Naive B cell (primary cell): ENCODE measurements at places on chromosomes 13 and 19. TPM values are rescaled to one million over a fixed set of nuclear protein-coding genes. Genes with fewer than 3 reads are reported as not detected.

DNA sequence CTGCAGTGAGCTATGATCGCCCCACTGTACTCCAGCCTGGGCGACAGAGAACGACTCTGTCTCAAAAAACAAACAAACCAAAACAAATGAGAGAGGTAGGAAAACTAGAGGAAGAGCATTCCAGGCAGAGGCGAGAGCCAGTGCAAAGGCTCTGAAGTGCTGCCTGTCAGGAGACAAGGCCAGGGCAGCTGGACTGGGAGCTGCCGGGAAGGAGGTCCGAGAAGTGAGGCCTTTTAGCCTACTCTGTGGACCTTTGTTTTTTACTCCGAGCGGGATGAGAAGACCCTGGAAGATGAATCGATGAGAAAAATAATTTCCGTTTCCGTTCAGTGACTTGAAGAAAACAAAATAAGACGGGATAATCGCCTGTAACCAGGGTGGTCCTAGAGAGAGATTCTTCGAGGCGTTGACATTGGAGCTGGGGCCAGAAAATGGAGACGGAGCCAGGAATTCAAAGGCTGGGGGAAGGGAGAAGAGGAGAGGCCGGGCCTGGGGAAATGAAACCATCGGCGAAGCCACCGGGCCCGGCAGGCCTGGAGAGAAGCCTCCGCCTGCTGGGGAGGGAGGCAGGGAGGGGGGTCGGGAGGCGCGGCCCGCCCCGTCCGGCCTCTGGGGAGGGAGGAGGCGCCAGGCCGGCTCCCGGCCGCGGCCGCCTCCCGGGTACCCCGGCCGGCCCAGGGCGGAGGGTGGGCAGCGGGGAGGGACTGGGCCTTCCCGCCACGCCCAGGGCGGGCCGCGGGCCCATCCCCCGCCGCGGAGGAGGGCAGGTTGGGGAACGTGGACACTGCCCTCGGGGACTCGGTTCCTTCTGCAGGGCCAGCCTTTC lies 7.8 kb upstream of the SERTAD1 start:
- H3K36me3 ChIP-seq, result no peaks in the 10 kb centered on the region
- peak; percentile 62 for DNase-seq

DNA sequence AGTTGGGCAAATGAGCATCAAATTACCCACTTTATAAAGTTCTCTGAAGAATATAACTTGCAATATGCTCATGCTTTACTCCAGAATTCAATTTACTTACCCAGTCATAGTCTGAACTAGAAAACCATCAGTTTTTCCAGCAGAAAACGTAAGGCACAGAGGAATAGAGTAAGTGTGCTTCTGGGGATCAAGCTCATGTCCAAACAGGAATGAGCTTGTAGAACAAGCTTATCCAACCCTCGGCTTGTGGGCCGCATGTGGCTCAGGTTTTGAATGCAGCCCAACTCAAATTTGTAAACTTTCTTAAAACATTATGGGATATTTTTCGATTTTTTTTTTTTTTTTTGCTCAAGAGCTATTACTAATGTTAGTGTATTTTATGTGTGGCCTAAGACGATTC lies 308.5 kb upstream of the KLF12 start:
- H3K27ac ChIP-seq, result no peak overlapping the region
- no peaks in the 10 kb centered on the region for H3K4me1 ChIP-seq
- H3K27me3 ChIP-seq, result peaks cover 8% of the 10 kb centered on the region
- H3K4me3 ChIP-seq, result no peak overlapping the region
- no peak for DNase-seq

DNA sequence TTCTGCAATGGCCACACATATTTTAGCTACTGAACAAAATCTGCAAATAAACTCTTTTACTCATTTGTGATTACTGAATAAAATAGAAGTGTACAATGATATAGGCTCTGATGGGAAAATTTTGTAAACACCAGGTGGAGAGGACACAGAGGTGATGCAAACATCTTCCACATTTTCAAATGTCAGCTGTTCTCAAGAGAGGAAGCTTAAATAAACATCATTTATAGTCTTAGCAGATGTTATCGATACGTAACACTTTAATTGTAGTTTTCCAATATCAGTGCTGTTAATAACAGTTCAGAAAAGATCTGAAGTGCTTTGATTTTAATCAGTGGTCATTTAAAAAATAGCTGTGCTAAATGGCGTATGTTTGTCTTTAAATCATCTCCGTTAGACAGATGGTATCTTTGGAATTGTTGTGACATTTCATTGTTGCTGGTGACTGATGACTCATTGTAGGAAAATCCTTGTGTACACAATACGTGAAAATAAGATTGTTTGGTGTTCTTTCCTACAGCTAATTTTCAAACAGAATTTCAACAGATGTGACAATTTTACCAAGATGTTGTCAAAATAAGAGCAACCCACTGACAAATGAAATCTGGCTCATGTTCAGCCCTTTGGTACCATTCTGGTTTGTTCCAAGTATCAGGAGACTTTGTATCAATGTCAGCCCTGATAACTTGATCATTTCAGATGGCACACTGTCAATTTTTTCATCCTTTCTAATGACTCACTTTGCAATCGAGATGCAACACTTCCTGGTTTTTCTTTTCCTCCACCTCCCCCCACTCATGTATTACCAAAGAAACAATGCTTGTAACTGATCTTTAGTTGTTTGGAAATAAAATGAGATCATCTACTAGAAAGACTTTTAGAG lies 516.0 kb downstream of the DCT start:
- no peaks in the 10 kb centered on the region for H3K4me1 ChIP-seq
- H3K27ac ChIP-seq, result no peak overlapping the region
- no peak for DNase-seq
- H3K27me3 ChIP-seq, result no peaks in the 10 kb centered on the region
- H3K4me3 ChIP-seq, result no peak overlapping the region
- no peaks in the 10 kb centered on the region for H3K36me3 ChIP-seq

- peak; percentile 7 for DNase-seq
- H3K36me3 ChIP-seq, result no peaks in the 10 kb centered on the region
- H3K27ac ChIP-seq, result peak overlapping the region; percentile 100
Measured at GRCh38 chr19:41261474-41262190, 2.5 kb upstream of the HNRNPUL1 start.

DNA sequence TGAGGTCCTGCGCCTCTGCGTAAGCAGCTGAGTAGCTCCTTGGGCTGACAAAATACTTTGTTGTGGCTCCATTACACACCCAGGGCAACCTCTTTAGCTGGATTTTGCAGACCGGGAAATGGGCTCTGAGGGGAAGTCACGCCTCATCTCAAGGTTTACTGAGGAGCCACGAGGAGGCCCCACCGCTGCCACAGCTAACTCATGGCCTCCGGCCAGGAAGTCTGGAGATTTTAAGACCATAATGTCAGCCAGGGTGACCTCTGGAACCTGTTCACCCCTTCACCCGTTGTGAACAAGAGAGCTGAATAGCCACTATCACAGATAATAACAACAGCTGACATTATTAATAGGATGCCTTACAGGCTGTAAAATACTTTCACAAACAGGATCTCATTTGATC lies 351.3 kb upstream of the TMTC4 start:
- DNase-seq, result no peak
- no peak overlapping the region for H3K27ac ChIP-seq
- no peaks in the 10 kb centered on the region for H3K4me1 ChIP-seq

FAAP24 gene
- polyA plus RNA-seq, result 1.7 TPM

ZNF99 gene
- polyA plus RNA-seq, result not detected

VSTM1 gene
- 0.89 TPM for polyA plus RNA-seq

ZNF763 gene
- polyA plus RNA-seq, result 4.1 TPM
